Mammary epithelial cell (primary cell): ENCODE measurements at places on chromosomes 16 and 17.
A peak's percentile ranks its signal among the peaks of the same experiment; 100 is the strongest.

DNA sequence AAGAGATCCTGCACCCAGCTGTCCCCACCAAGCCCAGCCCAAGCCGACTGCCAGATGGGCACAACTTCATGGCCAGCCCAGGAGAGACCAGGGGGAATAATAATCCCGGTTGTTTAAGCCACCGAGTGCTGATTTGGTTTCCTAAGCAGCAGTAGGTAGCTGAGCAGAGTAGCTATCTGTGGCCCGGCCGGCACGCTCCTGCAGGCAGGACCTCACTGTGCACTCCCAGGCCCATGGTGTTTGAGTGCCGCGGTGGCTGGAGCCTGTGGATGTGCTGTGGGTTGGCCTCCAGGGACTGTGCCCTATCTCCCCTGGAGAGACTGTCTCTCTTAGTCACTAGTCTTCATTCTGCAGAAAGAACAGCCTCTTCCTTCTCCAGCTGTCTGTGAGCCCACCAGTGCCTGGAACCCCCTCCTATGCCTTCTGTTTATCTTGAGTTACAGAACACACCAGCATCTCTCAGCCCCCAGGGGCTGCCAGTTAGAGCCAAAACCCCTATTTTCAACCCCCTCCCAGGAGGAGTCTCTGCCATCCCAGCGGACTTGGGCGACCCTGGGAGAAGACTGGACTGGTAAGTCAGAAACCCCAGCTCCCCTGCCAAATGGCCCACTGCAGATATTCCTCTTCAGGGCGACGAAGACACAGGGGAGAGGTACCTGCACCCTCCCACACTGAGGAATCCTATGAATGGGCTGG is 152.0 kb downstream of the SDK2 start:
- DNase-seq: no peak

DNA sequence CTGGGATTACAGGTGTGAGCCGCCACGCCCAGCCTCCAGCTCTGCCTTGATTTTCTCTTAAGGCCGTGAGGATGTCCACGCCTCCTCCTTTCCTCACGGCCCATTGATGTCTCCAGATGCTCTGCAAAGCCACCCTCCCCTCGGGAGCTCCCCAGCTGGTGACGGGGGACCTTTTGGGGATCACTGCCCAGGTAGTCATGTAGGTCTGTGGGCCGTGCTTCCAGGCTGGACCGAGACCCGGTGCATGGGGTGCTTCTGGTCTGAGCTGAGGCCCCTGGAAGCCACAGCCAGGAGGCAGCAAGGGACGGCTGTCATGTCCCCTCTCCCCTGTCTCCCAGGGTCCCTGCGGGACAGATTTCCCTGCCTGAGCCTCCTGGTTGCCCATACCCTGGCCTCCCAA is 277.8 kb downstream of the SEC14L1 start:
- no peak for DNase-seq

- peak; percentile 46 for DNase-seq
These were observed 11.5 kb downstream of the EPOP start for GRCh38 chr17:38663125-38663751.

GRCh38 chr16:66502020-66502913 is 47.7 kb downstream of the TK2 start:
- no peak for DNase-seq

- no peak for DNase-seq
These were observed 203.6 kb downstream of the HS3ST4 start for GRCh38 chr16:25895380-25895779.

DNA sequence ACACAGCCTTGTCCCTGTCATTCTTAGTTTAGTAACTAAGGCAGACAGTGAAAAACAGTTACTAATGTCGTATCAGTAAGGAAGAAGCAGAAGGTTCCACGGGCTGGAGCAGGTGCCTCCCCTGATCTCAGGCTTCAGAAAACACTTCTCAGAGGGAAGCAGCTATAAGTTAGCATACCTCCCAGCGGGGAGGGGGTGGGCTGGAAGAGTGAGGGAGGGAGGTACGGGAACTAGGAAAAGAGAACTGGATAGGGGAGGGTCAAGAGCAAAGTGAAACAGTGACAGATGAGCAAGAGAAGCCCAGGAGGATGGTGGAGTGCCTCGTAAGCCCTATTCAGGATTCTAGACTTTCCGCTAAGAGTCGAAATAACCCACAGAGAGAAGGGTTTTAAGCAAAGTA is 186.3 kb upstream of the XYLT1 start:
- no peak for DNase-seq

- DNase-seq: no peak
These were observed 1.4 kb upstream of the MRPL28 start for GRCh38 chr16:371515-372301.
